ENCODE measurements at places on chromosomes 5 and 9.

DNA sequence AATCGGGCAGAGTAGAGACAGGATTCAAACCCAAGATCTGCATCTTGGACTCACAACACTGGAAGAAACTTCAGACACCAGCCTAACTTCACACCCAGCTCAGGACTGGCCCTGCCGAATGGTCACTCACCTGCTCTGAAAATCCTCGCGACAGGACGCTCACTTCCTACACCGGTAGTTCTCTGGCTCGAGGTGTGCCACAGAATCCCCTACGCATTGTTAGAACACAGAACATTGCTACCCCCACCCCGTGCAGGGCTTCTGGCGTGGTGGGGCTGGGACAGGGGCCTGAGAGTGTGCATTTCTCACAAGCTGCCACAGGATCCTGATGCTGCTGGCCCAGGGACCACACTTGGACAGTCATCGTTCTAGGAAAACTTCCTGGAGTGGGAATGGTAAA, 12.1 kb downstream of the KCNMB1 start:
- H3K36me3 ChIP-seq, result no peaks in the 10 kb centered on the region
- no peaks in the 10 kb centered on the region for H3K27me3 ChIP-seq
- no peak overlapping the region for H3K27ac ChIP-seq
- no peaks in the 10 kb centered on the region for H3K4me1 ChIP-seq

DNA sequence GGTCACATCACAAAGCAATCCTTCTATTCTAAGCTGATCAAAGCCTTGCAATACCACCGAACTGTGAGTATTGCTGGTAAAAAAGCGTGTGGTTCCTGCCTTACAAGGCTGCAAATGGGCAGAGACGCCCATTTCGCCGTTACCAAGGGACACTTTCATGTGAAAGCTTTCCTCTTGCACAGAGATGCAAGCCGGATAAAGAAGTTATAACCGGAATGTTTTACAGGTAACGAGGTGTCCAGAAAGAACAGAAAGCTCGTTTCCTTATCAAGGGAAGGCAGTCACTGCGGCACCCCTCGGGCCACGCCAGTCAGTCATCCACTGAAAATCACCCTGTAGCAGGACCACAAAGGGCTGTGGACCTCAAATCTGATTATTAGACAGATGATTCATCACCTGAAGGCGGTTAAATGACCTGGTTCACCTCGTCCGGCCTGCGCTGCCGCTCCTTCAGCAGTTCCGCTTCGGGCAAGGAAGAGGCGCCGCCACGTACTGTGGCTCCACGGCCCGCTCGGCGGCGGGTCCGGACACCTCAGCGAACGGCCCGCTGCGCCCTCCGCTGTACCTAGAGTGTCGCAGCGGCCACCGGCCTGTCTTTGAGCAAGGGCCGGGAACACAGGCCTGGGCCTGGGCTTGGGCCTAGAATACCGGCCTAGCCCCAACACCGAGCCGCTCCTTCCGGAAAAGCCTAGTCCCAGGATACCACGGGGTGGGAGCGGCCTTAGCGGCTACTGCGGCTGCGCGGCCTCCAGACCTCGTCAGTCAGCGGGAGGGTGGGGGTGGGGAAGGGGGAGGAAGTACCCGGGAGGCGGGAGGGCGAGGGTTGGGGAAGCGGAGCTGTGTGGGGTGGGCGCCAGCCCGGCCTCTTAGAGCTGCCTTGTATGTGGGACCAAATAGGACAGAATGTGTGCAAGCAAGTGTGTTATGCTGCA, at the start of gene KLHL9:
Gene KLHL9, minus strand, starts transcription at position 704 of the 932 bp plus-strand sequence. Its CDS starts 545 bp downstream, at position 159.
- H3K4me3 ChIP-seq, result peak within 1 kb of the TSS; percentile 67
- peak within 1 kb of the TSS; percentile 92 for H3K27ac ChIP-seq
- DNase-seq, result peak; percentile 96
- H3K4me1 ChIP-seq, result peaks cover 11% of the 10 kb centered on the region
- H3K27me3 ChIP-seq, result no peaks in the 10 kb centered on the region

DNA sequence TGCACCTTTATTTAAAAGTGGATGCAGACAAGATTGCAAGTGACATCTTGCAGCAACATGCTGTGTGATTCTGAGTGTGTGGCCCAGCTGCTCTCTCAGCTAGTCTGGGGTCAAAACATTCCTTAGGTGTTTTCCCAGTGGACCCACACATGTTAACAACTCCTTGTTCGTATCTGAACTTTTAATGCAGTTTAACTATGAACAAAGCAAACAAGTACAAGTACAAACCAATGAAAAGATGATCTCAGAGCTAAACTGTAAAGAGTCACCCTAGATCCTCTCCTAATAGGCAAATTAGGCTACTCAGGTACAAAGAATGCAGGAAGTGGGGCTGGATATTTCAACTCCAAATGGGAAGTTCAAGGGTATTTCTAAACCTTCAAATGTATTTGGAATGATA, 108.4 kb downstream of the ENTREP1 start:
- no peak overlapping the region for H3K27ac ChIP-seq
- no peak overlapping the region for H3K4me3 ChIP-seq
- no peaks in the 10 kb centered on the region for H3K36me3 ChIP-seq
- H3K4me1 ChIP-seq, result peaks cover 10% of the 10 kb centered on the region

- no peaks in the 10 kb centered on the region for H3K27me3 ChIP-seq
- no peaks in the 10 kb centered on the region for H3K36me3 ChIP-seq
- peaks cover 29% of the 10 kb centered on the region for H3K4me1 ChIP-seq
These were observed 31.1 kb downstream of the SV2C start for GRCh38 chr5:76114179-76114851.

DNA sequence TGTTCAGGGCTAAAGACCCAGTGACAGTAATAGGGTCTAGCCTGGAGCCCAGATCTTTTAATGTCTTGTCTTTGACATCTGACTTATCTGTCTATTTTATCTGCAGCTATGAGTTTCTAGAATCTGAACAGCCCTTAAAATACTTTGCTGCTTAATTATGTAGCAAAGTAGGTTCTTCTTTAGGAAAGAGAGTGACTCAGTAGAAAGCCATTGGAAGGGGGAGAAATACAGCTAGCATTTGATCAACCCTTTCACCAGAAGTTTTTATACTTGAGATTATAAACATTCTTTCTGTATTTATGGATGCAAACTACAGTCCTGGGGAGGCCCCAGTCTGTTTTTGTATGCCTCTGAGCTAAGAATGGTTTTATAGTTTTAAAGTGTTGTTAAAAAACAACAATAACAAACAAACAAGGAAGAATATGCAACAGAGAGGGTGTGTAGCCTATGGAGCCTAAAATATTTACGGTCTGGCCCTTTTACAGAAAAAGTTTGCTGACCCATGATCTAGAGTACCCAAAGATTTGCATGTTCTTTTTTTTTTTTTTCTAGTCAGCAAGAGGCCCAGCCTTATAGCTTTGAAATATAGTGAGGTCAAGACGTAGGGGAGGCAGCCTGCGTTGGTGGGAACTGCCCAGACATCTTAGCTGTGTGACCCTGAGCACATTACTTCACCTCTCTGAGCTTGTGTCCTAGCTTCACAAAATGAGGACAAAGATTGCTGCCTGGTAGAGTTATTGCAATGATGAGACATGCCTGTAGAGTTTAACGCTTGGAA, 9.7 kb downstream of the GSN start:
- DNase-seq, result no peak
- peaks cover 5% of the 10 kb centered on the region for H3K4me1 ChIP-seq
- no peak overlapping the region for H3K27ac ChIP-seq
- H3K36me3 ChIP-seq, result no peaks in the 10 kb centered on the region
- peaks cover 37% of the 10 kb centered on the region for H3K27me3 ChIP-seq

DNA sequence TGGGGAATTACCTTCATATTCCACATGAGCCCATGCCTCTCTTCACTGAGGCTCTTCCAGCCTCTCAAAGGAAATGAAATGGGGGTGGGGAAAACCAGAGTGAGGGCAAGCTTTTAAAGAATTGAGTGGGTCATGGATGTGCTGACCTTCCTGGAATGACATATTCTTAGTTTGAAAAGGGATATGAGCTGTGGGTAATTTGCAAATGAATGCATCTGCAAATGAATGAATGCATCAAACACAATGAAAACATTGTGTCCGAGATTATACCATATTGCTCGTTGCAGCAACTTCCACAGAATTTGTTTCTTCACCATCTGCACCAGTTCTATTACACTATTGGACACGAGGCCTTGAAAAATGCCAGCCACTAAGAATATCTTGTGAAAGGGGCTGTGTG, 198.6 kb upstream of the CDH6 start:
- H3K4me1 ChIP-seq, result peaks cover 18% of the 10 kb centered on the region
- no peaks in the 10 kb centered on the region for H3K36me3 ChIP-seq
- H3K4me3 ChIP-seq, result no peak overlapping the region
- no peak overlapping the region for H3K27ac ChIP-seq

DNA sequence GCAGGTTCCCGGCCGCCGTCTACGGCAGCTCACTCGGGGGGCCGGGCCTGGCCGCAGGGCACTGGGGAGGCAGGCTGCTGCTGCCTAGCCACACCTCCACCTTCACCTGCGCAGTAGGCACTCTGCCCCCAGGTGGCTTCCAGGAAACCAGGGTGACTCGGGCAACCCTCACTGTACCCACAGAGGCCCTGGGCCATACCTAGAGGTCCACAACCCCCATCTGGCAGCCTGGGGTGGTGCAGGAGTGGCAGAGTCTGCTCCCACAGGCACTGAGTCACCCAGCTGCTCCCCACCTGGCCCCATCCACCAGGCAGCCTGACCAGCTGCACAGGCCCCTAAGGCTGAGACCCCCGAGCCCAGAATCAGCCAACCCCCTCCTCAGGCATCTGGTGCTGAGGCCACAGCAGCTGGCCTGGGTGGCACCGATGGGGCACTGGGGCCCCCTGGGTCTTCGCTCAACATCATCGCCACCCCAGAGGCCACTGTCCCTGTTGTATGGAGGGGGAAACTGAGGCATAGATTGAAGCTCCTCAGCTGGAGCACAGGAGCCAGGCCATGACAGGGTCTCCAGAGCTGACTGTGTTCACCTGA, 70.2 kb downstream of the KCNT1 start:
- peaks cover 3% of the 10 kb centered on the region for H3K4me1 ChIP-seq
- no peak for DNase-seq
- H3K36me3 ChIP-seq, result no peaks in the 10 kb centered on the region
- H3K27me3 ChIP-seq, result no peaks in the 10 kb centered on the region

DNA sequence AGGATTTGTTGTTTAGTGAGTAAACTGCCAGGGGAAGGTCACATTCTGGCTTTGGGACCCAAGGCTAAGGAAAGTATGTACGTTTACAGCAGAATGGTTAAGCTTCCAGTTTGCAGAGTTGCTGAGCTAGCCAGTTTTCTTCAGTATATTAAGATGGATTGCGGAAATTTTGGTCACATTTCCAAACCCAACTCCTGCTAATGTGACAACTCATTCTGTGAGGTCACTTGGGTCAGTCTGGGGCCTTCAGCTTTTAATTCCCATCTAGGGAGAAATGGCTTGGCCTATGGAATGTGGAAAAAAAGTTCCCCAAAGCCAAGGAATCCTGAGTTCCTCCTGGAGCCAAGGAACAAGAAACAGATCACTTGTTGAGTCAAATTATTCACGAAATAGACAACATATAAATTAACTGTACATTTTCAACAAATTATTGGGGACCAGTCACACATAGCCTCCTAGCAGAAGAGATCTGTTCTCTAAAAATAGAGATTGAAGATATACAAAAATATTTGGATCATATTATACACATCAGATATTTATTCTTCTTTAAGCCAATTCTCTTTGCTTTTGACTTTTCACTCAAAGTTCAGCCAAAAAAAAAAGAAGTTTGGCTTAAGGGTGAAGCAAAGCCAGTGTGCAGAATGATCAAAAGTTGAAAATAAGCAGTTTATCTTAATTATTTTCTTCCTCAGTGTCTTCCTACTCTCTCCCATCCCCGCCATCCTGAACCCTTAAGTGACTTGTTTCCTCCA, 8.8 kb downstream of the KCNV2 start:
- no peaks in the 10 kb centered on the region for H3K36me3 ChIP-seq
- H3K4me3 ChIP-seq, result no peak overlapping the region
- peaks cover 12% of the 10 kb centered on the region for H3K4me1 ChIP-seq
- DNase-seq, result no peak
- no peak overlapping the region for H3K27ac ChIP-seq
